ENCODE measurements at places on chromosomes 12 and 14.

DNA sequence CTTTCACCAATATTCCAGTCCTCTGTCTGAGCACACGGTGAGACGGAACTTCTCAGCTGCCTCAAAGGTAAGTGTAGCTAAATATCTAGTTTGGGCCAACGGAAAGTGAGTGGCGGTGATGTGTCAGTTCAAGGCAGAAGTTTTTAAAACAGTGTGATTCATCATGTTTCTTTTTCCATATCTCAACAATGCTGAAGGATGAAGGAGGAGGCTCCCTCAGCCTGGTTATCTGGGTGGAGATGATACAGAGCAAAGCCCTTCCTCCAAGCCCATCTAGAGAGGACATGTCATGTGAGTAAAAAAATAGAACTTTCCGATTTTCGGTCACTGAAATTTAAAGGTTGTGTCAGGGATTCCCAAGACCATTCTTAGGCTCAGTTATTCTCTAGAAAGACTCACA is 13.1 kb upstream of the ANP32D start:
- no peak for DNase-seq

DNA sequence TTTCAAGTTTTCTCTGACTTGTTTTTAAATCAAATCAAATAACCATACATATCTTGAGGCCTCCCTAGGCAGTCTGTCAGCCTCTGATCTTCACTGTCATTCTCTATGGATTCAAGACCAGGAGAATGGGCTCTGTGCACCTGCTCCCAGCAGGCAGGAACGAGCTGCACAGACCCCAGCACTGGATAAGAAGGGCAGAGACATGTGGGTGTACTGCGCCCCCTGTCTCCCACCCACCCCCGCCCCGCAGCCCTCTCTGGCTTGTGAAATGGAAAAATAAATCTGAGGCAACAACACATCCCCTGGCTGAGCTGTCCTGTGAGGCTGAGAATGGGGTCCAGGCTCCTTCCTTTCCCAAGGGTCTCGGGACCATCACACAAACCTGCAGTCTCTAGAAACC is 26.3 kb downstream of the CLMN start:
- no peak for DNase-seq

DNA sequence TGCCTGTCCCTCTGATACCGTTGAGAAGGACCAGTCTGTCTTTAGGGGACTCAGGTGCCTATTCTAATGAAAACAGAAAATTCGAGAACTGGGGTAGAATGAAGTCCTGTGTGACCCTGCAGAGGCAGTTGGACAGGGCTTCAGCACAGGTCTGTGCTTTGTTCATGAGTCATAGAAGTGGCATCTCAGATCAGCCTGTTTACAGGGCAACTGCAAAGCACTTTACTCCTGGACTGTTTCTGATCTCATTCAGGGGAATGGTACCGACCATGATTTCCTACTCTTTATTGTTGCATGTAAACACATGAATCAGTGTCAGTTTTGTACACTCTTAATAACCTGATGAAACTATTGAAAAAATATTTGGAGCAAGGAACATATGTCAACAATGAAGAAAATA is 1517.0 kb downstream of the AACS start:
- no peak for DNase-seq

- DNase-seq, result no peak
Observed at GRCh38 chr12:28611449-28611848, 421.2 kb downstream of the CCDC91 start.

DNA sequence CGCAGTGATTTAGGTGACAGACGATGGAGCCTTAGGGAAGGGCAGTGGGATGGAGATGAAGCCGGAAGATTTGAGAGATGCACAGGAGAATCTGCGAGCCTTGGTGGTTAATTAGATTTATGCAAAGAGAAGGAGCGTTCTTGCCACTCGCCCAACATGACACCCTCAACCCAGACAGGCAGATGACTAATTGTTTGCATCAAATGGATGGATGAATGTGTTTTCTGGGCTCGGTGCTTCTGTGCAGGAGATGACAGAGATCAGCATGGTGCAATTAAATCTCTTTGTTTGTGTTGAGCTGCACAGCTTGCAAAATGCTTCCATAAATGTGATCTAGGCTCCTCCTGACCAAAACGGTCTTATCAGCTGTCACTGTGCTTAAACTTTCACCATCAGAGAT is 202.3 kb upstream of the PRMT8 start:
- no peak for DNase-seq

DNA sequence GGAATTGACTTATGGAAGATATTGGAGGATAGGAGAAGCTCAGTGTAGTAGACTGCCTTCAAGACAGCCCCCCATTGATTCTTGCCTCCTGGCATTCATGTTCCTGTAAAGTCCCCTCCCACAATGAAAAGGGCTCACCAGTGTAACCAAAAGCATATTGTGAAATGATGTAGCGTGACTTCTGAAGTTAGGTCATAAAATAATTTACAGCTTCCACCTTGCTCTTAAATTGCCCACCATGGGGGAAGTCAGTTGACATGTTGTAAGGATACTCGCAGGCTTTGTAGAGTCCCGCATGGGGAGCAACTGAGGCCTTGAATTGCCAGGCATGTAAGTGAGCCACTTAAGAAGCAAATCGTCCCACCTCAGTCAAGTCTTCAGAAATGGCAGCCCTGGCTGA is 25.1 kb downstream of the GTSF1 start:
- no peak for DNase-seq

GRCh38 chr14:45120096-45120495 is 14.2 kb downstream of the FKBP3 start:
- DNase-seq, result no peak

DNA sequence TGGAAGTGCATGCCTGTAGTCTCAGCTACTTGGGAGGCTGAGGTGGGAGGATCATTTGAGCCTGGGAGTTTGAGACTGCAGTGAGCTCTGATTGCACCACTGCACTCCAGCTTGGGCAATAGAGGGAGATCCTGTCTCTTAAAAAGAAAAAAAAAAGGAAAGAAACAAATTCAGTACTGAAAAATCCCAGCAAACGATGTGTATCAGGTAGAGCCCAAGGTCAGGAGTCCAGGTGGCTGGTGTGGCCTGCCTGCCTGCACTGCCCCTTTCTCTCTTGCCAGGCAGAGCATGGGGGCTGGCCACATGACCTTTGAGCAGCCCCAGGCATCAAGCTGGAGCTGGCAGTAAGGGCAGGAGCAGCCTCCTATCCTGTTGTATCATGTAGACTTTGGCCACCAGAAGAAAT is 31.8 kb downstream of the ELK3 start:
- no peak for DNase-seq

DNA sequence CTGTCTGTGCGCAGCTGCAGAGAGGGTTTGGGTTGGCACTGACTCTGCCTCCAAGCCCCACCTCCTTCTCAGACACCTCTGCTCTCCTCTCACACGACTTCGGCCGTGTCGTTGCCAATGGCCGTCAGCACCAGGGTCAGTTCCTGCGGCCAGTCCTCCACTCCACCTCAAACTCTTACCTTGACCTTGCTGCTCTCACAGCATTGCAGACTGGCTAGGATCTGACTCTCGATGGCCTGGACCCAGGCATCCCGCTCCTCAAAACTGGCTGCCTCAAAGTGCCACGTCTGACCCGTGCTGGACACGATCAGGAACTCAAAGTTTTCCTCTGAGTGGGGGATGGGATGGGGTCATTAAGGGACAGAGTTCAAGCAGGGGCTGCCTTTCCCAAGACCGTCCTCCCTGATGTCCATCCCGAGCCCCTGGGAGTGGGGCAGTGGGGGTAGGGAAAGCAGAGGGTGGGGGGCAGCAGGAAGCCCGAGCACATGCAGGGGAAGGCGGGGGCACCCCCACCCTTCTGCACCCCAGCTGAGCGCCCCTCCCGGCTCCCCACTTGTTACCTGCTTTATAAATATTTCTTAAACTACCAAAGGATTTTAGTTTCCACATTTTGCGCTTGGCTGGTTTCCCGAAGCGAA is 10.7 kb downstream of the AGAP2 start:
- DNase-seq, result no peak
